ENCODE measurements at places on chromosomes 1 and 21.

DNA sequence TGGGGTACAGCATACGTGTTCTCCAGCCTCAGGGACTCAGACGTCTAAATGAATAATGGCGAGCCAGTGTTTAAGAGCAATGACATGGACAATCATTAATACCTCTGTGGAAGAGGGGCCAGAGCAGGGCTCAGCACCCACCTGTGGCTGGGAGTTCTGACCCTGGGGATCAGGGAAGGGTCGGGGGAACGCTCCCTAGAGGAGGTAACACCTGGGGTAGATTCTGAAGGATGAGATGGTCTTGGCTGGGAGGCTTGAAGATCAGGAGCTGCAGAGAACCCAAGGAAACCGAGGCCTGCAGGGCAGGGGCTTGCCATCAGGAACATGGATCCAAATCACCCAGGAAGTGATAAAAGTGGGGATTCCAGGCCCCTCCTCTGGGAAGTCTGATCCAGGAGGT is 138.2 kb upstream of the RUNX3 start:
- no peak for DNase-seq

GRCh38 chr1:22253012-22253790 is 110.3 kb upstream of the WNT4 start:
- no peak for DNase-seq

GRCh38 chr1:236748268-236748870 is 46.7 kb upstream of the MTR start:
- no peak for DNase-seq

- DNase-seq, result no peak
Measured at GRCh38 chr1:39524171-39524570, 32.7 kb downstream of the BMP8A start.

DNA sequence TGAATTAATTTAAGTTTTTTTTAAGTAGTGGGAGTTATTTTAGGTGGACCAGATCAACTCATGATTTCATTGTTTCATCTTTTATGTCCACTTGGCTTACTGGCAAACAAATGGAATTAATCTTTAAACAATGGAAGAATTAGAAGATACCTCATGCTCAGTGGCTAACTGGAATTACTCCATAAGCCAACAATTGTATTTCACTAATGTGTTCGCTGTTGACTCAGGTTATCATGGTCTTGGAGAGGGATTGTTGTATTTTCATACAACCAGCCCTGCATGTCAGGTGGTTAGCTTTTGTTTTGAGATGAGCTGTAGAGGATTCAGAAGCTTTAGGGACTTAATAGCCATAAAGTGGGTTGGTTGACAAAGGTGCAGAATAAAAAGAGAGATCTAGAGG is 57.2 kb upstream of the HMCN1 start:
- no peak for DNase-seq

GRCh38 chr1:89894210-89895201 is 73.7 kb downstream of the LRRC8D start:
- no peak for DNase-seq

GRCh38 chr1:243931957-243932356 is 81.9 kb upstream of the AKT3 start:
- no peak for DNase-seq

GRCh38 chr1:91803847-91804545 is 82.0 kb downstream of the TGFBR3 start:
- no peak for DNase-seq

- DNase-seq, result no peak
Measured at GRCh38 chr1:110208916-110209645, 1.0 kb upstream of the KCNC4 start.

GRCh38 chr1:183914891-183915290 is 110.0 kb downstream of the RGL1 start:
- DNase-seq, result no peak

DNA sequence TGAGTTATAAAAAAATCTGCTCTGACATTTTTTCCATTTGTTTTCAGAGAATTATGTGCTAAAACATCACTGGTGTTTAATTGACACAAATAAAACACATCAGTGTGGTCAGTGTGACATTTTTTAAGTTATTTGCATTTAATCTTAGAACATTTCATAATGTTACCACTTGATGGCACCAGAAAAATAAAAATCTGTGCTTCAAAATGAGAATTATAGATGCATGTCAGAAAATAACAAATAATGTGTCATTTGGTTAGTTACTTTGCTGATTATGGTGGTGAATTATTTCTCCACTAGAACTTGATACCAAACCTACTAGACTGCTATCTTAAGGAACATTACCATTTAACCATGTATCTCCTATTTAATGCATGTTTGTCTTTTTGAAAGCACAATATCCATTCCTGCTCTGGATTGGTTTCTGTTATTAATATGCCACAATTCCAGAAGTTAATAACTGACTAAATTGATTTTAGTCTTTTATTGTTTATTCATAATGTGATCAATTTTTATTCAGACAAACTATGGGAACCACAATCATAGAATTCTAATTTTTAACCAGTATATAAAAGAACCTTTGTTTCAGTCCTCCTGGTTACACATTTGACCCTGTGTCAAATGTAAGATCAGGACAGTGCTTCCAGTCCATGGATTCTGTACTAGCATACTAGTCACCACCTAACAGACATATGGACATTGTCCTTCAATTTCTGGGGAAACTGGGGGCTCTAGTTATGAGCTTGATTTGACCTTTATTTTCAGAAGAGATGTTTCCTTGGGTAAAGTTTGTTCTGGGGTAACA is 81.0 kb downstream of the RPS6KC1 start:
- DNase-seq, result no peak

DNA sequence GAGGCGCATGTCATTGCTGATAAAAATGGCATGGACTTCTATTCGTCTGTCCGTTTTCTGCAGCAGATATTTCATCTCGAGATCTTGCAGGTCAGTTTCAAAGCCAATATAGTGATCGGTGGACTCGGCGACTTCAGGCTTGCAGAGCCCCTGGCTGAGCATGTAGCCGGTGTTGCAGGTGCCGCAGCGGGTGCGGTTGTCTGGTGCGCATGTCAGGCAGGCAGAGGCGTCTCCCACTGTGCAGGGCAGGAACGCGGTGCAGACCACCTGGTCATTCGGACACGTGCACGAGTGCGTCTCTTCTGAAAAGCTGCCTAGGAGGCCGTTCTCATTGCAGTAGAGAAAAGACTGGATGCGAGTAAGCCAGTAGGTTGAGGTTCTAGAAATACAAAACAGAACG is 378.9 kb downstream of the BRINP3 start:
- DNase-seq, result no peak

DNA sequence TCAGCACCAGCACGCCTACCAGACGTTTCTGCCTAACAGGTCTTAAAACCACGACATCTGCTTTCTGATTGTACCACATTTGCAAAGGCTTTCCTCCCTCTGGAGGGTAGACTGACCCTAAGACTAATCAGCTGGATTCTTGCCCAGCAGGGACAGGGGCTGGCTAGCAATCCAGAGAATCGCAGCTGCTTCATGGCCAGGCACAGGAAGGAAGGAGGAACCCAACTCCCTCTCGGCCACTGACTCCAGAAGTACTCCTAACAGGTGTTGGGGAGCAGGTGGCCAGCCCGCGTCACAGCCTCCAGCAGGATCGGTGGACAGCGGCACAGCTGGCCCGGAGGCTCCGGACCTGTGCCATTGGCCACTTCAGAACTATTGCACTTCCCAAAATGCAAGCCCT is 180.8 kb downstream of the NPHP4 start:
- no peak for DNase-seq

GRCh38 chr21:45166931-45167330 is 92.6 kb downstream of the ADARB1 start:
- DNase-seq, result no peak

GRCh38 chr1:112296908-112297307 is 99.1 kb upstream of the CTTNBP2NL start:
- no peak for DNase-seq

GRCh38 chr21:36048357-36048756 is 12.0 kb downstream of the SETD4 start:
- no peak for DNase-seq

GRCh38 chr21:34948157-34948556 is 100.9 kb downstream of the RUNX1 start:
- no peak for DNase-seq

GRCh38 chr1:147241934-147242448 is 493 bp upstream of the CHD1L start:
- no peak for DNase-seq

GRCh38 chr1:244074559-244075171 is 23.6 kb downstream of the ZBTB18 start:
- no peak for DNase-seq

- no peak for DNase-seq
Measured at GRCh38 chr1:112704934-112705627, 1.8 kb downstream of the RHOC start.

DNA sequence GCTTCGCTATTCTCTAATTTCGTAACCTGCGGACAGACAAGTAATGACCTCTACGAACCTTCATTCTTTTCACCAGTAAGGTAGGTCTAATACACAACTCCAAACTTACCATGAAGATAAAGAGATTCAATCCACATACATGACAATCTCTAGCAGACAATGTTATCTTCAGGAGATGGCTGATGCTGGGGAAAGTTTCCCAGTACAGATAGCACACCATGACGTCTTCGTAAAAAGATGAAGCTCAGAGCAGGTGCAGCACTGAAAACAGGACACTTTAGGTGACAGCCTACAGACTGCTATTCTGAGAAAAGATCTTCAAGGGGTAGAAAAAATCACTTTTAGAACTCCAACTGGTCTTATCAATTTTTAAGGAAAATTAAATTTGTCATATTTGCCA is 41.3 kb downstream of the ZNF281 start:
- no peak for DNase-seq

- DNase-seq, result no peak
Measured at GRCh38 chr1:185441605-185442004, 124.6 kb upstream of the IVNS1ABP start.

- DNase-seq, result no peak
Measured at GRCh38 chr1:223209293-223209898, 66.3 kb upstream of the TLR5 start.

DNA sequence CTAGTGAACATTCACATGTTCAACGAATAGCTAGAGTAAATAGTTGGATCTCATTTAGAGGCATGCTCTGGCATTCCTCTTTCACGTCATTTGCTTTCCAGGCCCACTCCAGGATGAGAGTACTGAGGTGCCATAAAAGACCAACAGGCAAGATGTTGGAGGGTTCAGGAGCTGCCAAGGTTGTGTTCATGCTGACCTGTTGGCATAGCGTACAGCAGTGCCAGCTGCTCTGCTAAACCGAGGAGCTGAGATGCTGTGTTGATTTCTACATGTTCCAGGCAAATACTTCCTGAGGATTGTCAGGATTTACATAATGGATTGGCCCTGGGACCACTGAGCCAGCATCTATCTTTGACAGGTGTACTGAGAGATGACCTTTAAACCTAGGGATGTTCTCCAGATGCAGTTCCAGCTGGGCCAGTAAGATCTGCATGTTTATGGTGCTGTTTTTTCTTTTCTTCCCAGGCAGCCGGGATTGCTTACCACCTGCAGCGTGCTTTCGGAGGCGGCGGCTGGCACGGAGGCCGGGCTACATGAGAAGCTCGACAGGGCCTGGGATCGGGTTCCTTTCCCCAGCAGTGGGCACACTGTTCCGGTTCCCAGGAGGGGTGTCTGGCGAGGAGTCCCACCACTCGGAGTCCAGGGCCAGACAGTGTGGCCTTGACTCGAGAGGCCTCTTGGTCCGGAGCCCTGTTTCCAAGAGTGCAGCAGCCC is 66.9 kb downstream of the DISC1 start:
- no peak for DNase-seq

DNA sequence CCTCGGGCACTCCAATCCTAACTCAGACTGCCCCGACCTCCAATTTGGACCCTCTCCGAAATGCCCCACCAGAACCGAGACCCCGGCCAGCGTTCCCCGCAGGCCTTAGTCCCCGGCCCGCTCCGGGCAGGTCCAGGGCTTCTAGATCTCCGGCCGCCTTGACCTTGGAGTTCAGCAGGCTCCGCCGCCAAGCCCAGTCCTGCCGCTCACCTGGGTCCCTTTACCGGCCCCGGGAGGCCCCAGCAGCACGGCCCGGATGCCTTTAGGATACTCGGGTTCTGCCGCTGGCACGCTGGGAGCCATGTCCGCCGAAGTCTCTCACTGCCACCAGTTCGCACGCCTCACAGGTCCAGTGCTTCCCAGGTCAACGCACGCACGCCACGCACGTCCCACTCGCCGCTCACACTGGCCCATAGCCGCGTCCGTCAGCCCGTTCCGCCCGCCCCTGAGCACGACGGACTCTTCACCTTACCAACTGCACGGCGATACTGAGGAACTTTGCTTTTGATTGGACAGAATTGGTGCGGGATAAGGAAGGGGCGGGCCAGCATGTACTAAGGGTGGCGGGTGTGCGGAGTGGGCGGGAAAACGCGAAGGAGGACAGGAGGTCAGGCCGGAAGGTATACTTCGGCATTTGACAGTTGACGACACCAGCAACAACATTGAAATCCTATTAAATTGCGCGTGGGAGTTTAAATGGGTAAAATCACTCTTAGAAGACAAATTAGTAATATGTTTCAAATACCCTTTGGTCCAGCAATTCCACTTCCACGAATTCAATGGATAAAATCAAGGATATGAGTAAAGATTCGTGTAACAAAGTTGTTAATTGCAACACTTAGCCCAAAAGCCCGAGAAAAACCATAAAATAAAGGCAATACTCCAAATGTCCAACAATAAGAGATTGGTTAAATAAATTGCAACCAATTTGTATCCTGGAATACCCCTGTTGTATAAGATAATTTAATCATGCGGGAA is at the start of gene AK2:
AK2 (minus strand) TSS at position 358 of the 978 bp plus-strand sequence; CDS start at position 303, 55 bp downstream.
- peak; percentile 98 for DNase-seq

DNA sequence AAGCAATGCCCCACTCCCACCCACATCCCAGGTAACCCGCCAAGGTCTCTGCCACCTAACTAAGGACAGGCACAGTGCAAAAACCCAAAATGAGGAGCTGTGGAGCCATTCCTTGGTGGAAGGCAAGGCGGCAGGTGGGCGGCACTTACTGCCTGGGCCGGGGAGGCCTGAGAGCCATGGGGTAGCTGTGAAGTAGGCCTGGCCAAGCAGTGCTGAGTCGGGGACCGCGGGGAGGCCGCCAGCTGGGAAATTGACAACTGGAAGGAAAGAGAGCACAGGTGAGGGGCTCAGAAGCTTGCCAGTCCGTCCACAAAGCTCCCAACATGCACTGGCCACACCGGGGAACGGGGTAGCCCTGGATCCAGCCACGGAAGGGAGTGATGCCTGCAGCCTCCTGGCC is 85.3 kb downstream of the NPHP4 start:
- no peak for DNase-seq

DNA sequence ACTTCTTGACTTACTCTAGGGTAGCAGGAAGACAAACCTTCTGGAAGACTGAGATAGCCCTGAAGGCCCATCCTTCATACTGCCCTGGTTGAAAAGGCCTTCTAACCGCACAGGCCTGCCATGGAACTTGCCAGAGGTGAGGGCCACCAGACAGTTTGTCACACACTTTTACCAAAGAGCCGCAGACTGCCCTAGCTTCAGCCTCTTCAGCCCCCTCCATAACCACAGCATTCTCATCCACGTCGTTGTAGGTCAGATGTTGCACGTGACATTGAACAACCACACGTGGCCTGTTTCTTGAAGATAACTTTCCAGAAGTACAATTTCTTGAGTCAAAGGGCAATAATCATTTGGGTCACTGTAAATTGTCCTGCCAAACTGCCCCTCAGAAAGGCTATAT is 18.9 kb downstream of the ZNF362 start:
- no peak for DNase-seq

- DNase-seq, result peak; percentile 61
Measured at GRCh38 chr1:30085811-30086770, 637.3 kb downstream of the MATN1 start.
